Vagina (tissue), 2 donors: ENCODE measurements at places on chromosomes 6 and 20. TPM values are rescaled to one million over a fixed set of nuclear protein-coding genes. Genes with fewer than 3 reads are reported as not detected.

DNA sequence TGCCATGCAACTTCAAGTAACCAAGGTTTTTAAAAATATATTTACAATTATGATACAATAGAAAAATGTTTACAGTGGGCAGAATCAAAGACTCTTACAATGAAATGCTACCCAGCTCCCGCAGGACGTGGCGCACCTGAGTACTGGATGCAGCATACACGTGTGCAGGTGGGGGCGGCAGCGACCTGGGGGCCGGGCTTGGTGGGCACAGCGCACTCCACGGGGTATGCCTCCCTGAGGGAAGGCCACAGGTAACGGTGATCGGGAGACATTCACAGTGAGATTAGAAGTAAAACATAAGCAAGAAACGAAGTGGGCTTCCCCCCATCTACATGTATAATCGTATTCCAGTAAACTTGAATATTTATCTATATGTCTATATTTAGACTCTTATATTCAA lies 54.2 kb downstream of the WDR27 start:
- no peaks in the 10 kb centered on the region for H3K27me3 ChIP-seq
- no peak for DNase-seq
- no peak overlapping the region for H3K27ac ChIP-seq
- no peaks in the 10 kb centered on the region for H3K4me1 ChIP-seq
- H3K36me3 ChIP-seq, result no peaks in the 10 kb centered on the region

DNA sequence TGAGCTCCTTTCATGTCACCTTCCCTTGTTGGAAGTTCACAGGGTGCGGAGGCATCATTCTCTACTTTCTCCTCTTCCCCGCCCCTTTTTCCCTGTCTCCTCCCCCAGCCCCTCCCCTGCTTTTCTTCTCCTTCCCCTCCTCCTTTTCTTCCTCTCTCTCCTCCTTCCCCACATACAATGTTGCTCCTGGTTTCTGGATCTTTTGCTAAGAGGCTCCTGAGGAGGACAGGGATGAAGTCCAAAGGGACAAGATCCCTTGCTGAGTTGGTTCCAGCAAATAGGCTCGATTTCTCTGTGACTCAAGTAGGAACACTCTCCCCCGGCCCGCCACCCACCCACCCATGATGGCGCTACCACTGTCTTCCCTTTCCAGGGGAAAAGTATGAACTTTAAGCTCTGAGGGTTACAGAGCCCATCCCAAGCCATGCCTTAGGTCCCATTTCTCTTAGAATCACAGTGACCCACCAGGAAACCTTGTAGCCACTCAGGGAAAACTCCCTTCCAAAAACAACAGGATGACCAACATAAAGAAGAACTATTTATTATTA lies 852 bp upstream of the TFEB start:
- peaks cover 34% of the 10 kb centered on the region for H3K4me1 ChIP-seq
- no peak overlapping the region for H3K27ac ChIP-seq
- no peaks in the 10 kb centered on the region for H3K36me3 ChIP-seq
- H3K27me3 ChIP-seq, result no peaks in the 10 kb centered on the region
- no peak for DNase-seq

GRCh38 chr6:21747441-21747840 lies 153.9 kb downstream of the SOX4 start:
- H3K36me3 ChIP-seq, result no peaks in the 10 kb centered on the region
- no peaks in the 10 kb centered on the region for H3K4me1 ChIP-seq
- no peaks in the 10 kb centered on the region for H3K27me3 ChIP-seq

- no peak overlapping the region for H3K27ac ChIP-seq
- H3K4me3 ChIP-seq, result no peak overlapping the region
- no peak for DNase-seq
- no peaks in the 10 kb centered on the region for H3K36me3 ChIP-seq
- H3K4me1 ChIP-seq, result peaks cover 50% of the 10 kb centered on the region
- H3K27me3 ChIP-seq, result no peaks in the 10 kb centered on the region
Observed at GRCh38 chr6:133957780-133958242, 4.8 kb downstream of the TBPL1 start.

SLC32A1 gene
- total RNA-seq, result not detected
